ENCODE measurements at places on chromosomes 2 and 18.
A peak's percentile ranks its signal among the peaks of the same experiment; 100 is the strongest.

DNA sequence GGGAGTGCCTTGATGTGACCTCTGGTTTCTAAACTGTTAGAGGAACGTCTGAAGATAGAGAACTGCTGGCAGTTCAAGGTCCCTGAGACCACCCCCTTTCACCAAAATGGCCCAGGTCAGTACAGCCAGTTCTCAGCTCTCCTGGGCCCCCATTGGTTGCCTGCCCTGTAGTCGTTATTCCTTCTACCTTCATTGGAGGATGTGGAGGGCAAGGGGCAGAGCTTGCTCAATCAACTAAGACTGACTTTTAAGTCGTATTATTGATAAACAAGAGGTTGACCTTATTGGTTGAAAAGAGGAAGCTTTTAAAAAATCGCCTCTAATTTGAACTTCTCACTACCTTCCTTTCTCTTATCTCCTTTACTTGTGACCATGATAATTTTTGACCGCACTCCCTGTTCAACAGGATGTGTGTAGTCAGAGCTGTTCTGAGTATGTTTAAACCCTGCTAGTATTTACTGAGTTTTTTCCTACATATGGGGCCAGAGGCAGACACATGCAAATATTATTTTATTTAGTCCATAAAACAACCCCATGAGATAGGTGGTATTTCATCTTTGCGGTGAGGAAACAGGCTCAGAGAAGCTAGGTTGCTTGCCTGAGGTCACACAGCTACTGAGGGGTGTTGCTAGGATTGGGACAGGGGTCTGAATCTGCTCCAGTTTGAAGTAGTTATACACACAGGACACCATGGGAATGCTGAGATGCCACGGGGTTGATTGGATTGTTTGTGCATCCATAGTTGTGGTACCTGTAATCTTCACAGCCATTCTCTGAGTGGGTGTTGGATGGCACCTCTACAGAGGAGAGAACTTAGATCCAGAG is 65.9 kb downstream of the TMEM247 start:
- DNase-seq = no peak

- no peak for DNase-seq
Observed at GRCh38 chr2:19359021-19359357, 566 bp upstream of the OSR1 start.

GRCh38 chr2:143954186-143954585 is 565.7 kb downstream of the ZEB2 start:
- no peak for DNase-seq

DNA sequence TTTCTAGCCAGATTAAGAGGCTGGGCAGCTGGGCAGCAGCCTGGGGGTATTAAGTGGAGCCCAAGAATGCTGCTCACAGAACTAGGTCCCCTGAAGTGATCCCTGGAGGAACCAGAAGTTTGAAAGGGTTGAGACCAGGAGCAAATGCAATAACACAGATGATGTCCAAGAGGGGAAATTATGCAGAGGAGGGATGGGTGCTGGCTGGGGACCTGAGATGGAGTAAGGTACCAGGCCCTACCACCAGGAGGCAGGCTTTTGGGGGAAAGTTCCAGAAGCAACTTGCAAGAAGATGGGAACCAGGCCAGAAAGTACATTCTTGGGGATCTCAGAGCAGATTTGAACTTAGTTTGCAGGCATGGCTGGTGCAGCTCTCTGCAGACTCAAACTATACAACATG is 175.1 kb downstream of the NCK2 start:
- no peak for DNase-seq

DNA sequence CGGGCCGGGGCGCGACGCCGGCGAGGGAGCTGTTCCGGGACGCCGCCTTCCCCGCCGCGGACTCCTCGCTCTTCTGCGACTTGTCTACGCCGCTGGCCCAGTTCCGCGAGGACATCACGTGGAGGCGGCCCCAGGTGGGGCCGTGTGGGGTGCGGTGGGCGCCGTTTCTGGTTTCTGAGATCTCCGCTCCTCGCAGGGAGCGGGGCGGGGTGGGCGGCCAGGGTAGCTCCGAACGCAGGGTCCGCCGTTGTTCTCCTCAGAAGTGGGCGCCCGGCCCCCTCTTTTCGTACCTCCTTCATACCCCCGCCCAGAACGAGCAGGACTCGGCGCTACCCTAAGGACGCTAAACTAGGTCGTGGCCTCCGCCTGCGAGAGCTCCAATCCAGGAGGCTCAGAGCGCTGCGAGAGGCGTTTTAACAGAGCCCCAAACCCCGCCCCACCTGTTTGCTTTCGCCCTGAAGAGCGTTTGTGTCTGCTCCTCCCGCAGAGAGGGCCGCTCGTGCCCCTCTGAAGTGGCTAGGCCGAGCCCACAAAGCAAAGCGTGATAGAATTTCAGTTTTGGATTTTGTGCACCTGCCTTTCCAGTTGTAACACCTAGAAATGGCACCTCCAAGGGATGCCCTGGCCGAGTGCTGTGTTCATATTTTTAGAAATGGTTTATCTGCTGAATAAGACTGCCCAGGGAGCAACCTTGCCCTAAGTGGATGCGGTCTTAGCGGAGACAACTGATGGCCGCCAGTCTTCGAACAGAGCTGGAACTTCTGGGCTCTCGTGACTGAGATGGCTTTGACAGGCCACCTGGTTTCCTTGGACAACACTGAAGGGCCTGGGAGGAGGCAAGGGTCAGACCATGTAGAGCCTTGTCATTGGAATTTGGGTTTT is 626 bp downstream of the CAPN10 start:
- DNase-seq = peak; percentile 37

- no peak for DNase-seq
Observed at GRCh38 chr2:30359644-30360167, 87.3 kb upstream of the LCLAT1 start.

- no peak for DNase-seq
Observed at GRCh38 chr18:59518705-59519104, 159.6 kb upstream of the LMAN1 start.

DNA sequence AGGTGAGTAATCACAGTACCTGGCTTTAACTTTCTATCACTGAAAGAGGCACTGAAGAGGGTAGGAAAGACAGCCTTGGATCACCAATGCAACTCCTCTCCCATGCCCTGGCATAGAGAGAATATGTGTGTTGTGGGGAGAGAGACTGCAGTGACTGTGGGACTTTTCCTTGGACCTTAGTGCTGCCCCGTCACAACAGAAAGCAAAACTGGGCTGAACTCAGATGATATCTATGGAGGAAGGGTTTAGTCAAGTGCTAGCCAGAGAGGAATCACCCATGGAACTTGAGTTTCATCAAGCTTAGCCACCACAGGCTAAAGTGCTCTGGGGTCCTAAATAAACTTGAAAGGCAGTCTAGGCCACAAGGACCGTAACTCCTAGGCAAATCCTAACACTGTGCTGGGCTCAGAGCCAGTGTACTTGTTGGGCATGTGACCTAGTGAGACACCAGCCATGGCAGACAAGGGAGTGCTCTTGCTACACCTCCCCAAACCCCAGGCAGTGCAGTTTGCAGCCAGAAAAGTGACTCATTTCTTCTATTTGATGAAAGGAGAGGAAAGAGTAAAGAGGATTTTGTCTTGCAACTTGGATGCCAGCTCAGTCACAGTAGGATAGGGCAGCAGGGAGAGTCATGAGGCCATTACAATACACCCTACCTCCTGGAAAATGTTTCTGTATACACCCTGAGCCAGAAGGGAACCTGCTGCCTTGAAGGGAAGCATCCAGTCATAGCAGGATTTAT is 105.8 kb upstream of the SPOPL start:
- DNase-seq = no peak

- peak; percentile 50 for DNase-seq
Observed at GRCh38 chr18:46148810-46149209, 44.6 kb downstream of the HAUS1 start.

DNA sequence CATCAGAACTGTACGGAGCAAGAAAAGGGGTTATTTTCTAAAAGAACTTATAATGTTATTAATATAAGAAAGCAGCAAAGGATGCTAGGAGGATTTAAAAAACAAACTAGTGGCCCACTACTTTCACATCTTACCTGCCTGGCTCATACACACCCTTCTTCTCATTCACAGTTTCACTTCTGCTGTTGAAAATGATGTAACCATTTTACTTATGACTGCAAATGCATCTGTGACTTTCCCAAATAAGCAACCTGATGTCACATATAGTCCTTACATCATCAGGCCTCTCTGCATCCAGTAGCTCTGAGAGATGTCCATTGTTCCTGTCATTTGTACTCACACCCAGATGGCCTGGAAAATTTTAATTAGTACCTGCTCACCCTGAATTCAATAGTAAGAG is 101.8 kb upstream of the MYO3B start:
- no peak for DNase-seq

DNA sequence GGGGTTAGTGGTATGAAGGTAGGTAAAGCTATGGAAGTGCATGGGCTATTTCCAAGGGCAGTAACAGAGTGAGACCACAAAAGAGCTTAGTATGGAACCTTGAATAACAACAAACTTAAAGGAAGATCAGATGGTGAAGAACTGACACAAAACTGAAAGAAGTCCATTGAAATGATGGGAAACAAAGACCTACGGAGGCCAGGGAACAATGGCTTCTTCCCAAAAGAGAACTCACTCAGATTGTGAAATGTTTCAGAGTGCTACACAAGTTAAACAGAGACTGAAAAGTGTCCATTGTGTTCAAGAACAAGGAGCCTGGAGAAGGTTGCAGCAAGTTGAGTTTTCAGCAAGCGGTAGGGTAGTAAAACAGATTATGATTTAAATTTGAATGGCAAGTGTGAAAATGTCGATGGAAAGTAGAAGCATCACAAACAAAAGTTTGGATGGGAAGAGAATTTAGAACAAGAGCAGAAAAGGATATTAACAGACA is 700.0 kb upstream of the NXPH2 start:
- DNase-seq = no peak

GRCh38 chr18:45639408-45639807 is 24.1 kb downstream of the SLC14A2 start:
- no peak for DNase-seq

DNA sequence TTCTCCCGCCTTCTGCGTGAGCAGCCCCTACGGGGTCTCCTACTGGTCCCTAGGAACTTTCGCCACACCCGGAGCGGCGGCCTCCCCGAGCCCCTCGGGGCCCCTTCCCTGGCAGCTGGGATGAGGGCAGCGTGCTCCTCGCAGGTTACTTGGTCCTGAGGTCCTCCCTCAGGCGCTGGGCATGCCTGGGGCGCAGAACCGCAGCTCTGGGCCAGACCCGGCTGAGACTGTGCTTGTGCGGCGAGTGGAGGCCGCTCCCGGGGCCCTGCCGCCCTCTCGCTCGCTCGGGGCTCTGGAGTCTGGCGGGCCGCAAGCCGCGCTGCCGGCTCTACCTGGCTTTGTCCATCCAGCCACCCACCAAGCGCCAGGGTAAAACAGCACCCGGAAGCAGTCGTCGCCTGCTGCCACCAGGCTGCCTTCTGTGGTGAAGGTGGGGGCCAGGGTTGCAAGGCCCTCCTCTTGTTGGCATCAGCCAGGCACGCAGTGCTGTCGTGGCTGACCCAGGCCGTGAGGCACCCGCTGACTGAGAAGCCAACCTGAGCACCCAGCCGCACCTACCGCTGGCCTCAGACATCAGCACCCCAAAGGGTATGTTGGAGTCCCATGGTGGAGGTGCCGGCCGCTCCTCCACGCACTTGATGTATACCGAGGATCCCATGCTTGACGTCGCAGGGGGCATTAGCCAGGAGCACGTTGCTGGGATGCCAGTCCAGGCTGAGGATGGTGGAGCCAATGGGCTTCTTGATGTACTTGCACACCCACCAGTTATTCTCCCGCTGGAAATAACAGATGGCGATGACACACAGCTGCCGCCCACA is 46.1 kb upstream of the PTH2R start:
- DNase-seq = no peak

DNA sequence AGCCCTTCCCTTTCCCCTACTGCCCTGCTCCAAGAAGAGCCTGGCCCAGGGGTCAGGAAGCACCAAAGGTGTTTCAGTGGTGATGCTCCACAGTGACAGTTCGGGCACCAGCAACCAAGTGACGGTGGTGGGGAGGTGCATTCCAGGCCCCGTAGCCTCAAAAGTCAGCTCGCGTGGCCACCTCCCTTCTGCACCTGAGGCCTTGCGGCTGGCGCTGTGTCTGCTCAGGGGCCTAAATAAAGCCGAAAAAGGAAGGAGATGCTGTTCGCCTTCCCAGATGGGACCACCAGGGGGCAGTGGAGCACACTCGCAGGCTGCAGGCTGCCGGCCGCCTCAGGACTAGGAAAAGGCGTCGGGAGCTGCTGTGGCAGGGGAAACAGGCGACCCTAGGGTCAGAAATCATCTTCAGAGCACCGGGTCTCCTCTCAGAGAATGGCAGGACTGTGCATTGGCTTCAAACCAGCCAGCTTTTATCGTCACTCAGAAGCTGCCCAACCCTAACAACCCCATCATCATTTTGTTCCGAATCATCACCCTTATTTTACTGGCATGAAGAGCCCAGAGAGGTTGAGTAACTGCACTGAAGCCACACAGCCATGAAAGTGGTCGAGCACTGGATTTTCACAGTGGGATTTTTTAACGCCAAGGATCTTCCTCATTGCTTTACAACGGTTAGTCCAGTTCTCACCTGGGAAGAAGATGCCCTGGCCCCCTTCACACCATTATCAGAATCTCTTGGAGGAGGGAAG is 213.0 kb upstream of the CELF4 start:
- peak; percentile 82 for DNase-seq

GRCh38 chr2:62305421-62306176 is 109.7 kb downstream of the B3GNT2 start:
- DNase-seq = no peak
